ENCODE measurements at places on chromosomes 2 and 18.

- no peak for DNase-seq
These were observed 30.1 kb upstream of the SOS1 start for GRCh38 chr2:39150890-39151497.

DNA sequence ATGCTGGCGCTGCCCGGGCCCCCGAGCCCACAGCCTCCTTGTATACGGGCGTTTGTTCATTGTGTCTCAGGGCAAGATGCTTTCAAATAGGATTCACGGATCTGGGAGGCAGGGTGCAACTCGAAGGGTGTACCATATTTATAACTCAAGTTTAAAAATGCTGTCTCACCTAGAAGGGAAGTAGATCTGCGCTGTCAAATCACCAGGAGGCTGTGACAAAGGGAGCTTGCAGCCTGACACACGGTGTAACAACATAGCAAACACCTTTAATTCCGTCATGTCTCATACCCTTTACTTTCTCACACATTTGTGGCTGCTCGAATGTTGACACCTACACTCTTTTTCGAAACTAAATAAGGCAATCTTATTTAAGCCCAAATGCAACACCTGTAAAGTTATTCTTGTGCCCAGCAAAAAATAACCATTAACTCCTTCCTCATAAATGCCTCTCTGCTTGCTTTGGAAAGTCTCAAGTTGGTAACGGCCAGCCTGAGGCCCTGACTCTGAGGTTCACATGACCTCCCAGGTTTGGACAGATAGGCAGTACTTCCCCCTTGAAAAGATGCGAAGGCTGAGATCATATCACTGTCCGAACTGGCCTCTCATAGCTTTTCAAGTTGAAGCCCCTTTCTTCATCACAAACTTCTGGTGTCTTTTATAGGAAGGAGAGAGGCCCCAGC is 11.6 kb downstream of the ZEB2 start:
- no peak for DNase-seq

GRCh38 chr2:10303181-10303693 is 533 bp downstream of the HPCAL1 start:
- DNase-seq = no peak

GRCh38 chr2:96940980-96941775 is 45.2 kb downstream of the FAM178B start:
- no peak for DNase-seq

GRCh38 chr2:64565949-64566710 is 42.0 kb downstream of the AFTPH start:
- DNase-seq = no peak

GRCh38 chr2:69204654-69205053 is 182.4 kb downstream of the GFPT1 start:
- DNase-seq = no peak

DNA sequence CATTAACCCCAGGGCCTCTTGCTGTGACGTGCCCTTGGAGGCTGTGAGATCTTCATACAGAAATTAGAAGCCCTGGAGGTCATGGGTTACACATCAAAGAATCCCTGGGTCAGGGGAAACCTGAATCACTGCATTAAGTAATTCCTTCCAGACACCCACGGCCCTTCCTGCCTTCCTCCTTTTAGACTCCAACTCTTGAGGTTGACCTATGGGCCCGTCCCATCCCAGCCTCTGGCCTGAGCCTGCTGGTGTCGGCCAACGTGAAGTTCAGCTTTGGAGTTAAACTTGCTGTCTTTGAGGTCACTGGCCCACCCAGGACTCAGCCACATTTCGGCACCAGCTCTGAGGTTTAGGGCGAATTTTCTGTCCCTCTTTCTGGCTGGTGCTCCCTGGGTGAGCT is 198.3 kb downstream of the ACKR3 start:
- DNase-seq = no peak

- DNase-seq = no peak
These were observed 18.7 kb upstream of the CCDC102B start for GRCh38 chr18:68779169-68779568.

GRCh38 chr2:129483366-129483765 is 496.1 kb upstream of the RAB6C start:
- DNase-seq = no peak

DNA sequence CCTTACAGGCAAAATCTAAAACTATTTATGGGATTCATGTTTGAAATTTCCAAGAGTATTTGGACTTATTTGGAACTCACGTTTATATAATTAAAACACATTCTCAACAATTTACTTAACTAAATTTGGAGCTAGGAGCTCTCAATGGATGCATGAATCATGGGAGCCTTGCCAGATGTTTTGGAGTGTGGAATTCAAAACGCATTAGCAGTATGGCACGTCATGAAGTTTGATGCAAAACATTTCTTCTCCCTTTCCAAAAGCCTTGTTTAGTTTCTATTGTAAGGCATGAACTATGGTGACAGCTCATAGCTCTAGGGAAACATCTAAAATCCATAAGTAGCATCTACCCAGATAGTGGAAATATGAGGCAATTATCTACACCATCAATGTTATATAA is 701.6 kb downstream of the SATB2 start:
- DNase-seq = no peak

Data from cerebellar cortex (tissue), 1 donor.